Ascending aorta (tissue), 2 donors: ENCODE measurements at places on chromosomes 12 and 14. TPM values are rescaled to one million over a fixed set of nuclear protein-coding genes. Genes with fewer than 3 reads are reported as not detected.

Gene LRFN5
- 0.11 TPM for total RNA-seq

- peaks cover 26% of the 10 kb centered on the region for H3K27me3 ChIP-seq
- H3K36me3 ChIP-seq, result peaks cover 2% of the 10 kb centered on the region
- no peak within 1 kb of the TSS for H3K27ac ChIP-seq
- no peak within 1 kb of the TSS for H3K4me3 ChIP-seq
- peaks cover 3% of the 10 kb centered on the region for H3K4me1 ChIP-seq
- DNase-seq, result no peak
These were observed at the start of gene P2RX2 for GRCh38 chr12:132618683-132619043. Gene P2RX2 (plus strand): TSS chr12:132618776. CDS start chr12:132618817, 41 bp downstream.

GRCh38 chr12:105910030-105910429 lies 228.7 kb downstream of the NUAK1 start:
- H3K4me1 ChIP-seq, result no peaks in the 10 kb centered on the region
- no peaks in the 10 kb centered on the region for H3K27me3 ChIP-seq
- H3K27ac ChIP-seq, result no peak overlapping the region
- no peak overlapping the region for H3K4me3 ChIP-seq
- DNase-seq, result no peak
- H3K36me3 ChIP-seq, result no peaks in the 10 kb centered on the region

Gene OASL
- not detected for total RNA-seq

Gene TAS2R13
- total RNA-seq, result 1.4 TPM

Gene CRIP1
- 106 TPM for total RNA-seq

GRCh38 chr12:6115389-6115788 lies 9.1 kb downstream of the VWF start:
- no peak overlapping the region for H3K4me3 ChIP-seq
- H3K4me1 ChIP-seq, result no peaks in the 10 kb centered on the region
- H3K27ac ChIP-seq, result no peak overlapping the region
- H3K36me3 ChIP-seq, result no peaks in the 10 kb centered on the region
- DNase-seq, result no peak

DNA sequence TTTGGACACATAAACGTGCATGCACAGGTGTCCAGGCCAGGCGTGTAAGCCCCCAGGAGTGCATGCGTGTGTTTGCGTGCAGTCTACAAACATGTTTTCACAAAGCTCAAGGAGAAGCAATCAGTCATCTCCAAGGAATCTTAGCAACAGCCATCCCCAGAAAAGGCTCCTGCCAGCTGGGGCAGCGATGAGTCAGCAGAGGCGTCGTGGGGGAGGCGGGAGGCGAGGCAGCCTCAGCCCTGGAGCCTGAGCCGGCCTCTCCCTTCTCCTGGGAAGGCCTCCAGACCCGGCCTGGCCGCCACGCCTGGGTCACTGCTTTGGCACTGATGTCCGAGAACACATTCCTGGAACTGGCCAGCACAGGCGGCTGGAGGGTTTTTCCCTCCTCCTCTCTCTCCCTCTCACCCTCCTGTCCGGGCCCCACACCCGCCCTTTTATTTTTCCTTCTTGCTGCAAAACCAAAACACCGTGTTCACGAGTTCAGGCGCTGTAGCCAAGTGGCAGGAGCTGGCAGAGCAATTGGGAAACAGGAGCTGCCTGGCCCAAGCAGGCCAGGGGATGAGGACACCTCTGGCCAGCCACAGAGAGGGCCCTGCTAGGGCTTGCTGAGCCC lies 92.7 kb downstream of the LRRC74A start:
- peak overlapping the region; percentile 85 for H3K27ac ChIP-seq
- no peaks in the 10 kb centered on the region for H3K27me3 ChIP-seq
- peak overlapping the region; percentile 22 for H3K4me3 ChIP-seq
- H3K4me1 ChIP-seq, result peaks cover 23% of the 10 kb centered on the region

DNA sequence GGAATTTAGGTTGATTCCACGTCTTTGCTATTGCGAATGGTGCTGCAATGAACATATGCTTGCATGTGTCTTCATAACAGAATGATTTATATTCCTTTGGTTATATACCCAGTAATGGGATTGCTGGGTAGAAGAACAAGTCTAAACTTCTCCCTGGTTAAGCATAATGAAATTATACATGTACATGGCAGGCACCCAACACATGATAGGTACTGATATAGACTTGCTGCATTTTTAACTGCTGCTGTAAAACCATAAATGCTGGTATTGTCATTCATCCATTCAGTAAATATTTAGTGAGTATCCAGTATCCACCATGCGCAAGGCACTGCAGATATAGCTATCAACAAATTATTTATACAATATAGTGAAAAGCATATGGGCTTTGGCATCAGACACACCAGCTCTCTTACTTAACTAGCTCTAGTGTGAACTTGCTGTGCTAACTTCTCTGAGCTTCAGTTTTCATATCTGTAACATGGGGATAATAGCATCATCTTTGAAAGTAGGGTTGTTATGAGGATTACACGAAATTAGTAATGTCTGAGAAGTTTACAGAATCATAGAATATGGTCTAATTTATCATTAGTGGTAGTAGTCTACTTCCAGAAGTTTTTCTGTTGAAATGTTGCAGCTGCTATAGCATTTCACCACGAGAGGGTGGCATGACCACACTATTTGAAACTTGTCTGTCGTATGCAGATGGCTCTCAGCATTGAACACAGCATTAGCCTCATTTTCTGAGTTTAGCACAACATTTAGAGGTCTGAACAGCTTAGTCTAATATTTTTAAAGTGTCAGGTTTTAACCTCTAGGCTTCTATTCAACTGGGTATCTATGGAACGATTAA lies 32.0 kb upstream of the SEL1L start:
- no peaks in the 10 kb centered on the region for H3K27me3 ChIP-seq
- no peak overlapping the region for H3K27ac ChIP-seq

DNA sequence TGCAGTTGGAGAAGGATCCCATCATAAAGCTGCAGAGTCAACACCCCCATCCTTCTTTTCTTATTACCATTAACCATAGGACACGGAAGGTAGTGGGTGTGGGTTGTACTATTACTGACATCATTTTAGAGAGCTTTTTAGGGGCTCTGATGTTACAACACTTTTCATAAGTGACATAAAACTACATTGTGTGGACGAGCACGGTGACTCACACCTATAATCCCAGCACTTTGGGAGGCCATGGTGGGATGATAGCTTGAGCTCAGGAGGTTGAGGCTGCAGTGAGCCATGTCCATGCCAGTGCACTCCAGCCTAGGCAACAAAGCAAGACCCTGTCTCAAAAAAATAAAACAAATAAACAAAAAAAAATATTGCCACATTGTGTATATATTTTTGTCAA lies 167.1 kb downstream of the DUSP6 start:
- DNase-seq, result no peak
- no peak overlapping the region for H3K4me3 ChIP-seq
- no peak overlapping the region for H3K27ac ChIP-seq

- no peaks in the 10 kb centered on the region for H3K27me3 ChIP-seq
- H3K4me1 ChIP-seq, result no peaks in the 10 kb centered on the region
- peak overlapping the region; percentile 77 for H3K27ac ChIP-seq
- peak overlapping the region; percentile 65 for H3K4me3 ChIP-seq
- DNase-seq, result no peak
- H3K36me3 ChIP-seq, result no peaks in the 10 kb centered on the region
These were observed 17.8 kb downstream of the OLR1 start for GRCh38 chr12:10154145-10154496.

DNA sequence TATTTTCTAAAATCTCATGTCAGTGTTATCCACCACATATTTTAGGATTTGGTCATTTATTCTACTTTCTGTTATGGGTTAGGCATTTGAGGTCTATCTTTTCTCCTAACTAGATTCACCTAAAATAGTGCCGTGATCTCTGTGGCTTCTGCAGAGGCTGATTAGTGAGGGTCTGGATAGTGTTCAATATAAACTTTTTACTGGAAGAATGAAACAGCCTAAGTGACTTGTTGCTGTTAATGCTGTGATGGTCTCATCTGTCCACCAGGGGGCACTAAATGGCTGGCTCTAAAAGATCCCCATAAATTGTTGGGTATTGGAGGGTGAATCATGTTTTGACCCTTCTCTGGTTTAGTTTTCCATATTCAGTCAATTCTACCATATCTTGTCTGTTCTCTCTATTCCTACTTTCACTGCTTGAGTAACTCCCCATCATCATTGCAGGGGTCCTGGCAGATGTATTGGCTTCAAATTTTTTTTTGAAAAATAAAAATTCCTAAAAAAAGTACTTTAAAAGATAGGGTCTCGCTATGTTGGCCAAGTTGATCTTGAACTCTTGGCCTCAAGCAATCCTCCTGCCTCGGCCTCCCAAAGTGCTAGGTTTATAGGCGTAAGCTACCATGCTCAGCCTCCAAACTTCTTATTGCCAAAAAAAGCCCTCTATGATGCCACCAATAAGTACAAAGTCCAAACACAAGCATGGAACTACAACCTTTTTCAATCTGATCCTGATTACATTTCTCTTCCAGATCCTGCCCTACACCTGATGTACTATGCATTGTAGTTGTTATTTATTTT lies 6.9 kb downstream of the PABPN1 start:
- H3K27me3 ChIP-seq, result no peaks in the 10 kb centered on the region
- no peak overlapping the region for H3K27ac ChIP-seq
- no peak overlapping the region for H3K4me3 ChIP-seq
- peaks cover 29% of the 10 kb centered on the region for H3K36me3 ChIP-seq
- H3K4me1 ChIP-seq, result peaks cover under 1% of the 10 kb centered on the region

DNA sequence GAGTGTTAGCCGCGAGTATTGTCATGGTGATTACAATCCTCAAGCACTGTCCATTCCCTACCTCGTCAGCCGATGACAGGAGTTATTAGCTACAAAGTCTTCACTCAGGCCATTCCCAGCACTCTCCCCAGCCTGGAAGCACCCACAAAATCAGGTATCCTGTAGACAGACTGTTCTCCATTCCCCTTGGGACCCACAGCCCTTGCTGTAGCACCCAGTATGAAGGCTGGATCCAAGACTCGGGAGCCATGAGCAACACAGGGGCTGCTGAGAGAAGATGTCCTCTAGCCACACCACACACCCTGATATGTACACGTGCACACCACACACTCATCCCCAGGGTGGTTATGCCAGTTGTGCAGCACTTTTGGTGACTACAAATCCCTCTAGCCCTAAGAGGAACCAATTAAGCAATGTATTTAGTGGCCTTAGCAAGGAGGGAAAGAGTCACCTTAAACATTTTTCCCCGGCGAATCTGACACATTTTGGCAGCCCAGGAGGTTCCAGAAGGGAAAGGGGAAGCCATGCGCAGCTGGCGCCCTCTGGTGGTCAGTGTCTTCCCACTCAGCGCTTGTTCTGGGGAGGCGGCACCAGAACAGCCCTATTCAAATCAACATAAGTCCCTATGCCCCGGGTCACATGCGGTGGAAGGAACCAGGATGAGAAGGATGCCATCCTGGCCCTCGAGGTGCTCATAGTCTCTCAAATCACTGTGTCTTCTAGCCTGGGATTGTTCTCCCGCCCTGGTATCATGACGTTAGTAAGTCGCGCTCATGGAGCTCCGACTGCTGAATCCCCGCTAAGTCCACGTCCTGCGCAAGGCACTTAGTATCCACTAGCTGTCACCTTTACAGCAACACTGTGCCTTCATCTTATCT lies 96.9 kb downstream of the GCH1 start:
- H3K36me3 ChIP-seq, result no peaks in the 10 kb centered on the region

Gene PTPRB
- 49.5 TPM for total RNA-seq

Gene PTHLH
- not detected for total RNA-seq

DNA sequence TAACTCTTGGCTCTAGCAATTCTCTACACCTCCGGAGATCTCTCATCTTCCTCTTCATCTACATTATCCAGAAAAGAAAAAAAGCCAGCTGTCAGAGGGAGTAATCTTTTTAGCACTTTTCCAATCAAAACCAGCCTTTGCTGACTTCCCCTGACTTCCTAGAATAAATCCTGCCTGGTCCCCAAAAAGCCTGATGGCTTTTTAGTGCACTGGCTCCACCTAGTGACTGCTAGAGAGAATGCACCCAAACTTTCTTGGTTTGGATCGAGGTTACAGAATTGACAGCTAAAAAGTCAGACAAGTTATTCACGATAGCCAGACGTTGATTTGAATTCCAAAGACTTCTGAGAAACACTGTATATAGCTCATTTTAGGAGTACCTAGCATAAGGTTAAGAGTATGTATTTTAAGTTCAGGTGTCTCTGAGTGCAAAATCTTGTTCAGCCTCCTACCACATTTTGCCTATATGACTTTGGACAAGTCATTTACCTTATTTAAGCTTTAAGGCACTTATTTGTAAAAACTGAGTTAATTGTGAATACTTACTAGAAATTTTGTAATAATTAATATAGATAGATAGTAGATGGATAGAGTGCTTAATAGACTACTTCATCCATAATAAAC lies 185.7 kb upstream of the GRIN2B start:
- no peak overlapping the region for H3K4me3 ChIP-seq
- DNase-seq, result no peak
- H3K27ac ChIP-seq, result no peak overlapping the region
- no peaks in the 10 kb centered on the region for H3K27me3 ChIP-seq

DNA sequence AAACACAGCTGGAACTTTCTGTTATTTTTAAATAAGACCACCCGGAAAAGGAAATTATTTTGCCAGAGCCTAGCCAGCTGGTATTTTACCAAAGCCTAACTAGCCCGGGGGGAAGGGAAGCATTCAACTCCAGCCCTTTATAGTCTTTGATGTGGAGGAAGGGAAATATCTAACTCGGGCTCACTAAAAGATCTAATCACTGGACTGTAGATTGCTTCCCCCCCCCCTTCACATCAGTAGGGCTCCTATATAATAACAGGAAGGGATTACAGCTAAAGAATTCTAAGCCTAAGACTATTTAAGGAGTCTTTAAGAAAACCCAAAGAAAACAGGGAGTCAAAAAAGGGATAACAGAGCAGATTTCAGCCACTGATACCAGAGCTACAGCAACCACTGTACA lies 431.1 kb downstream of the KCNH5 start:
- no peak overlapping the region for H3K4me3 ChIP-seq
- no peaks in the 10 kb centered on the region for H3K27me3 ChIP-seq
- no peaks in the 10 kb centered on the region for H3K36me3 ChIP-seq
- H3K4me1 ChIP-seq, result no peaks in the 10 kb centered on the region
- no peak overlapping the region for H3K27ac ChIP-seq

DNA sequence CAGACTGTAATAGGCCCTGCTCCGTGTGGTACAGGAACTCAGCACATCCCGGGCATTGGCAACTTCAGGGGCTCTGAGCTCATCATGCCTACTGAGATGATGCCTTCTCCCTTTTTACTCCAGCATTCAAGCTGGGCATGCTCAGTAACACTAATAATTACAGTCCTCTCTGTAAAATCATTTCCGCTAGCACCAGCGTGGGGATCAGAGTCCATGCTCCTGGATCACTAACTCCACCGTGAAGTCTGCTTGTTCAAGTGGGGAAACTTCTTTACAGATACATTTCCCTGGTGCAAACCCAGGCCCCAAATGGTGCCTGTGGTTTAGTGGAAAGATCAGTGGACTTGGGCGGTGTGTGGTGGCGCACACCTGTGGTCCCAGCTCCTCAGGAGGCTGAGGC lies 16.7 kb downstream of the CLSTN3 start:
- peaks cover 27% of the 10 kb centered on the region for H3K36me3 ChIP-seq
- no peaks in the 10 kb centered on the region for H3K27me3 ChIP-seq
- H3K4me1 ChIP-seq, result no peaks in the 10 kb centered on the region
- no peak for DNase-seq

DNA sequence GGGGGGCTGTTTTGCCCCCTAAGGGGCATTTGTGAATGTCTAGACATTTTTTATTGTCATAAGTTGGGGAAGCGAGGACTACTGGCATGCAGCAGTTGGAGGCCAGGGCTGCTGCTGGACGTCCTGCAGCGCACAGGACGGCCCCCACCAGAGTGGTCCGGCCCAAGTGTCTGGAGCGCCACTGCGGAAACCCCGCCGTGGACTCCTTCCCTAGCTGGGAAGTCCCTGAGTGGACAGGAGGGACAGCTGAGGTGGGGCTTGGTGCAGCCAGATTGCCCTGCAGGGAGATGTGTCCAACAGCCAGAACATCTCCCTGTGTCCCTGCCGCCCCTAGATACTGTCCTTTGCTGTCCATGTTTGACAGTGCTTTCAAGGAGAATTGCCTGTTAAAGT lies 5.5 kb downstream of the CKB start:
- H3K27me3 ChIP-seq, result no peaks in the 10 kb centered on the region
- H3K4me1 ChIP-seq, result peaks cover 33% of the 10 kb centered on the region
- H3K4me3 ChIP-seq, result no peak overlapping the region
- no peak for DNase-seq
